ENCODE measurements at places on chromosomes 6 and 20.

GRCh38 chr20:58698741-58699622 lies 6.4 kb downstream of the NPEPL1 start:
- DNase-seq, result no peak

GRCh38 chr6:92753956-92754355 lies 665.4 kb downstream of the EPHA7 start:
- no peak for DNase-seq

GRCh38 chr6:169996378-169997051 lies 245.1 kb downstream of the ERMARD start:
- DNase-seq, result no peak

DNA sequence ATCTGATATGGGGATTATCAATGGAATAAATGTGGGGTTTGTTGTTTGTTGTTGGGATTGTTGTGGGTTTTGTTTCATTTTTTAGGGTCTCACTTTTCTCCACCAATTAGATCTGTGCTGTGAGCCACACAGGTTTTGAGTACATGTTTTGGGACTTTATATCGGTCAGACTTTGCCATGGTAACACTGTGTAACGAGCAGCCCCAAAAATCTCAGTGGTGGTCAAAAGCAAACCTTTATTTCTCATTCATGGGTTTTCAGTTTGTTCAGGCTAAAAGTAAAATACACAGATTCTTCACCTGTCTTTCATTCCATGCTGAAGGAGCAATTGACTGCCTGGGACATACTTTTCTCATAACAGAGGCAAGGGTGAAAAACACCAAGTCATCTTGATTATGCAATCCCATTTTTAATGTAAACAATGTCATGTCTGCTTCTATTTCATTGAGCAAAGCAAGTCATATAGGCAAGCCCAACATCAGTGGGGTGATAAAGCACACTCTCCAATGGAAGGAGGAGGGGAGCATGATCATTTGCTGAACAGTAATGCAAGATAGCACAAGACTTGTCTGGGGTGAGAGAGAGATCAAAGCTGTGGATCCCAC lies 101.1 kb upstream of the PLCB4 start:
- DNase-seq, result no peak

GRCh38 chr6:5302220-5302946 lies 41.1 kb downstream of the FARS2 start:
- no peak for DNase-seq

GRCh38 chr6:3506751-3507383 lies 50.0 kb upstream of the SLC22A23 start:
- DNase-seq, result no peak

DNA sequence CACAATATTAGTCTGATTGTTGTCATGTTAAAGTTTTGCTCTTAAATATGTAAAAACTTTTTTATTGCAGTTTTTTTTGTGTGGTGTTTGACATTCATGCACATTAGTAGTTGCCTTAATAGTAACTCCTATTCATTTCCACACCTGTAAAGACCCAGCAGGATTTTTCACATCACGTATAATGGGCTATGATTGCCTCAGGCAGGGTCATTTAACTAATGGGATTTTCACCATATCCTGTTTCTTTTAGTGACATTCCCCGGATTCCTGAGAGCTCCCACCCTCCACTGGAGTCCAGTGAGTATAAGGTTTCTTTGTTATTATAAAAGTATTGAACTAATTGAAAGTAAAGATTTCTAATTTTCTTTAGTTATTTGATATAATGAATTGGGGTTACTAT lies 359.2 kb downstream of the RIMS1 start:
- no peak for DNase-seq
